ENCODE measurements at places on chromosomes 13 and 19. TPM values are rescaled to one million over a fixed set of nuclear protein-coding genes. Genes with fewer than 3 reads are reported as not detected.

The UHRF1 gene
- total RNA-seq: 2.3 TPM

The KLHL26 gene
- total RNA-seq: 6.6 TPM

The CYP2A7 gene
- not detected for total RNA-seq

The CRB3 gene
- total RNA-seq: not detected

The ZNF85 gene
- total RNA-seq: 2.9 TPM

The TRPM4 gene
- 28.5 TPM for total RNA-seq

The NLRP4 gene
- not detected for total RNA-seq

The MZT1 gene
- 6.6 TPM for total RNA-seq

The ADGRE1 gene
- total RNA-seq: 0.38 TPM

- no peak for DNase-seq
These were observed 11.3 kb upstream of the ZNF554 start for GRCh38 chr19:2808129-2808941.

DNA sequence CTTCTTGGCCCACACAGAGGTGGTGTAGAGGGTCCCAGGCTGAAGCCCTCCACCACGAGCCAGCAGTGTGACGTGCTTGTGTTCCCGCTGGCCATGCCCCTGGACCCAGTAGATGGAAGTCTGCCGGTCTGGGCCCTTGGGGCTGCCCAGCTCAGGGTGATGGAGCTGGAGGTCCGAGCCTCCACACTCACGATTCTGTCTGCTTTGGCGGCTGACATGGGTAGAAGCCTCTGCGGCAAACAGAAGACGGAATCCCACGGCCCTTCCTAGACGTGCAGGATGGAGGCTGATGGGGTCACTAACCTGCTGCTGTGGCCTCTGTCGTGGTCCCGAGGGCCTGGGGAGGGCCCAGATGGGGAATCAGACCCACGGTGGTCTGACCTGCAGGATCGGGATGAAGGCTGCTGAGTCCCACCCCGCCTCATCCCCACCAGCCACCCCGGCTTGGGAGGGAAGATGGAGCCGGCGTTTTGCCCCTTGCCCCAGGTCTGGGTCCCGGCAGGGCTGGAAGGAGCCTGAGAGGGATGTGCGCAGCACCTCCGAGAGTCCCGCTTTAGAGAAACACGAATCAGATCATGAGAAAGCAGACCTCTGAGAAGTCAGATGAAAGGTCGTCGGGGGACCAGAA is 4.4 kb downstream of the TMEM86B start:
- no peak for DNase-seq

DNA sequence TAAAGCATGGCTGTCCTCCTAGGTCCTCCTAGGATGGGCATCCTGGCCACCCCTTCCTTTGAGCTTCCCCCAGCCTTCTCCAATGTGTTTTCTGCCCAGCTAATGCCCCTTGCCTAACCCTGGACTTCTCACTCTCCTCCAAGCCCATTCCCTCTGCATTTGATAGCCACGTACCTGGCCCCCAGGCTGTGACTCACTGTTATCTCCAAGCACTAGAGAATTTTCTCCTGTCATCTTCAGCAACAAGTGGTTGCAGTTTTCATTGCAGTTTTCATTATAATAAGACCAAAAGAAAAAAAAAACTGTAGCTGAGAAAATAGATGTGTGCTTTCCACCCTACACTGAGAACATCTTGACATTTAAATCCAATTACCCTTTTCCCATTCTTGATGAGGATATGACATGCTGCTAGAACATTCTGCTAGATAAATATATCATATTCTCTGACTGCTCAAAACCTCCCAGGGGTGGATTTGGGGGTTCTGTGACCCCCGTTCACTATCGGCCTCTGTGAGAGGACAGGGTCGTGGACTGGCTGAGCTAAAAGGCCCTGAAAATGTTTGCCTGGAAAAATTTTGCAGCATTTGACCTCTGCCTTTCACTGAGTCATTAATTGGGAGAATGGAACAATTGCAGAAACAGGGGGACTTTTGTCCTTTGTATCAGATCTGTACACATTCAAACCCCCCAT is 58.8 kb upstream of the KCTD15 start:
- no peak for DNase-seq

DNA sequence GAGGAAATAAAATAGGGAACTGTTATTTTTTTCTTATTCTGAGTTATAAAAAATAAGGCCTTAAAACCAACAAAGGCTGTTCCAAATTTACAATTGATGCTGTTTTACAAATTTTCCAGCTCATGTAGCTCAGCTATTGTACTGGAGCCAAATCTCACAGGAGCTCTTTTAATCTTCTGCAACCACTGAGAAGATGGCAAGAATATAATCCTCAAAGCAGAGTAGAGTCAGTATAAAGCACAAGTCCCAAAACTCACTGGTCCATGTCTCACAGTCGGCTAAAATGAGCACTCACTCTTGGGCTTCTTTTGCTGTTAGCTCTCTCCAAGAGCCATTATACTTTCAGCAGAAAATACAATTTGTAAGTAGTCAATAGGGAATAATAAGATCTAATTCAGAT is 1074.4 kb upstream of the PRR20A start:
- no peak for DNase-seq

GRCh38 chr13:35514801-35515502 is 38.5 kb upstream of the MAB21L1 start:
- DNase-seq: no peak

DNA sequence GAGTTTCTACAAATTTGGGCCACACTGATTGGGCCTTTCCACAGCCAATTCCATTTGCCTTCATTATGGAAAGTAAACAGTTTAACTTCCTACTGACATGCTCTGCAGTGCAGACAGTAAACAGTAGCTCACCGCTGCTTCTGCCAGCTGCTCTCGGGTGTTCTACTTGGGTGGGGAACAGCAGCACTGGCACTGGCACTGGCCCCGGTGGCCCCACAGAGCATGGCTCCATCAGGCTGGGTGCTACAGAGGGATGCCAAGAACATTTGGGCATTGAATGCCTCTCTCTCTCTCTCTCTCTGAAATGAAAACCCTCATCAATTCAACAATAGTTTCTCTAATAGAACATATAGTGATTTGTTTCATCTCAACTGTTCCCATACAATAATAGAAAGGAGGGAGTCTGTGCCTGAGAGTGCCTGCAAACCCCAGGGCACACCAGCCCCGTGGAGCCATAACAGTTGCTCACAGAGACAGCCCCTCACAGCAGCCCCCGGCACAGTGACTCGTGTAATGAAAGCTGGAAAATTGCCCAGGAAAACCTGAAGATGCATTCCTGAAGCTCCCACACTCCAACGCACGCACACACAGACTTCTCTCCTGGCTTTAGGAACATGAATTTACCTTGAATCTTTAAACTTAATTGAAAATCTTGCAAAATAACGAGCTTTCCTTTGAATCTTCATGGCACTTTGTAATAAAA is 38.2 kb upstream of the GJB6 start:
- no peak for DNase-seq

GRCh38 chr13:92901739-92902138 is 324.9 kb upstream of the GPC6 start:
- DNase-seq: no peak

DNA sequence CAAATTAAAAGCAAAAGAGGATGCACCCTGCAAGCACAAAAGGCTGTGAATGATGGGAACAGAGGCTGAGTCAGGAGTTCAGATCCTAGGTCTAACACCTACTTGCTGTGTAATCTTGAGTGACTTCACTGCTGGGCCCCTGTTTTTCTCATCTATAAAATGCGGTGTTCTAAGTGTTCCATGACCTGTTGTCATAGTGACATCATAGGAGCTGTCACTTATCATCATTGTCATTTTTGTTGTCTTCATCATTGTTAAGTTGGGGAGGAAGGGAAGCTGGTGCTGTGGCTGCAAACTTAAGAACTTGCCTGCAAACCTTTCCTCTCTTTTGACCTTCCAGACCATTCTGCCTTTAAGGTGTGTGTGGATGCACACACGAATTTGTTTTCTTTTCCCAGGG is 20.6 kb downstream of the ACSBG2 start:
- no peak for DNase-seq

DNA sequence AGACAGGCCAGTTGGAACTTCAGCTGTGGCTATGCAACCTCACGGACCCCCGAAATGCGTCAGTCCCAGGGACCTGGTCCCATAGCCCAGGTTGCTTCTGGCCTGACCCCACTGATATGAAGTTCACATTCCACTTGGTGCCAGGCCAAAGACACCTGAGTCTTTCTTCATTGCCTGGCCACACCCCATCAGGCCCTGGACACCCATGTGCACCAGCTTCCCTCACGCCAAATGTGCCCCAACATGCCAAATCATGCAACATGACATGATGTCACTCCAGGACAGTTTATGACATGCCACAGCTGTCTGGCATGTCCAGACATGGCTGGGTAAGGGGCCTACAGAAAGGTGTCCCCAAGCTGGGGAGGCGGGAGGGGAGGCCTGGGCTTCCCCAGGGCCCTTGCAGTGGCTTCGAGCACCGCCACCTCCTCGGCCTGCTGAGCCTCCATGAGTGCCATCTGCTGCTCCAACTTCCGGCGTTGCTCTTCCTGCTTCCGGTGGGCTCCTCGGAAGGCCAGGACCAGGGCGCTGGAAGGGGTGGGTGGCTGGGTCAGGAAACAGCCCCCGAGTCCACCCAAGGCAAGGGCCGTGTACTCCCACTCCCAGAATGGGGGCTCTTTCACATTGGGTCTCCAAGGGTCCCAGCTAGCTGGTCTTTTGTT is 4.3 kb upstream of the NR2F6 start:
- DNase-seq: no peak

GRCh38 chr19:49554701-49555181 is 25.6 kb downstream of the NOSIP start:
- no peak for DNase-seq

- no peak for DNase-seq
These were observed 17.8 kb upstream of the LATS2 start for GRCh38 chr13:21079221-21079620.

GRCh38 chr19:47693489-47693888 is 19.7 kb upstream of the EHD2 start:
- DNase-seq: no peak

DNA sequence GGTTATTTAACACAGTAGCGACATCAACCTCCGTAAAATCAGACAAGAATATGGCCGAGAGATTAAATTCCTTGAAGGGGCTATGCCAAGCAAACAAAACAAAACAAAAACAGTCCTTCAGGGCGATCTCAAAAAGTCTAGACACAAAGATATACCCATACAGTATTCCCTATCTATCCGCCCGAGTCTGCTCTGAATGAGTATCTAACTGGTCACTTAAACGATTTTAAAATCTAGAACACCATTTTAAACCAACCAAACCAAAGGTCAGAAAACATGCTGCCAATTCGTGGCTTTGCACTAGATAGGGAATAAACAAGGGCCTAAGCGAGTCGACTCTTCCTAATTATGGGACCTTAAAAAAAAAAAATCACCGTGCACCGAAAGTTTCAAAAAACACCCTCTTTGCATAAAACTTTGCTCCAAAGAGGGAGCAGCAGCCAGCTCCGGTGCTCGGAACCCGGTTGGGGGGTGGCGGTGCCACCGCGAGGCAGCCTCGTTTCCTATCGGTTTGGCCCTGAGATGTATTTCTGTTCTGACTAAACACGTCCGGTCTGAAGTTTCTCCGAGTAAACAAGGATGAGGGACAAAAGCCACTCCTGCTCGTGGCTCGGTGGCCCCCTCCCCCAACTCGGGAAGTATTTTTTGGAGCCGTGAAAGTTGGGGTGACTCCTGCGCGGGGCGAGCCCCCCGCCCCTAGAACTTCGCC is 1.8 kb downstream of the HMGB1 start:
- peak; percentile 78 for DNase-seq

All from Right ventricle myocardium inferior (tissue), 1 donor.